NCI-H524 treated with DMSO at 0.1 percent for 48 hours (cell line): ENCODE measurements at places on chromosomes 12 and 14.
A peak's percentile ranks its signal among the peaks of the same experiment; 100 is the strongest.

DNA sequence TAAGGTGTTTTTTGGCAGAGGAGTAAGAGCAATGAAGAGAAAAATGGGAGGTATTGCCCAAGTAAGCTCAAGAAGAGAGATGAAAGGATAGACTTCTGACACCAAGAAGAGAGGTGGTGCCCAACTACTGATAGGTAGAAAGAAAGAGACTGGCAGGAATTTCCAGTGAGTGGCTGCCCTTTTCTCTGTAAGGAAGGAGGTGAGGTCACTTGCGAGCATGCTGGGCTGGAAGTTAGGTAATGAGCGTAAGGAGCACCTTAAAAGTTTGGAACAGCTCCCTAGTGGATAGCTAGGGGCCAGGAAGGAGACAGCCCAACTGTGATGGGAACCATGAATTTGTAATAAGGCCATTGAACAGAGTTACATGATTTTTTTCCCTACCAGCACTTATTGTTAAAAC lies 127.0 kb downstream of the ANO6 start:
- DNase-seq: no peak

DNA sequence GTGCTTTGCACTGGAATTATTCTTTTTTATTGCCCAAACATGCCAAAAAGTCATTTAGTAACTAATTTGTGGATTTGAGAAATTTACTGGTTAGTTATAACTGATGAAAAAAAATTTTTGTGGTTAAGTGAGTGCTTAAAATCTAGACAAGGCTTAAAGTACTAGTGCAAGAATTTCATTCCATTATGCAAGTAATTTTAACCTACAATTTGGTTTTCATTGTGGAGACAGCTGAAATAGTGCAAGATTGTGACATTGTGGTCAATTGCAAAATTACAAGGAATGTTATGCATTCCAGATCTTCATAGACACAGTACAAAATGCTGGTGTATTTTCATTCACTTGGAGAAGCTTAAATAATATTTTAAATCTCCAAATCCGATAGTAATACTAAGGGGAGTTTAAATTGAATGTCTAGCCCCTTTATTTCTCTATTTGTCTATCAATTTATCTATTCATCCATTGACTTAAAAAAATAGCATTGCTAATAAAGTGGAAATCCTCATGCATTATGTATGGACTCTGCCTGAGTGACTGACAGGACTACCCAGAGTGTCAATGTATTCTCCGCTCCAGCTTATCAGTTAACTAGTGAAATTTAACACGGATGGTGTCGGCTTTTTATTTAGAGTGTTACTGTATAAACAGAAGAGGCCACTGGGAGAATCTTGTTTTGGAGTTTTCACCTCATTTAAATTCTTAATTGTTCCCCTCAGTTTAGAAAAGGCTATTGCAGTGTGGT lies 125.9 kb downstream of the ALX1 start:
- DNase-seq: no peak

DNA sequence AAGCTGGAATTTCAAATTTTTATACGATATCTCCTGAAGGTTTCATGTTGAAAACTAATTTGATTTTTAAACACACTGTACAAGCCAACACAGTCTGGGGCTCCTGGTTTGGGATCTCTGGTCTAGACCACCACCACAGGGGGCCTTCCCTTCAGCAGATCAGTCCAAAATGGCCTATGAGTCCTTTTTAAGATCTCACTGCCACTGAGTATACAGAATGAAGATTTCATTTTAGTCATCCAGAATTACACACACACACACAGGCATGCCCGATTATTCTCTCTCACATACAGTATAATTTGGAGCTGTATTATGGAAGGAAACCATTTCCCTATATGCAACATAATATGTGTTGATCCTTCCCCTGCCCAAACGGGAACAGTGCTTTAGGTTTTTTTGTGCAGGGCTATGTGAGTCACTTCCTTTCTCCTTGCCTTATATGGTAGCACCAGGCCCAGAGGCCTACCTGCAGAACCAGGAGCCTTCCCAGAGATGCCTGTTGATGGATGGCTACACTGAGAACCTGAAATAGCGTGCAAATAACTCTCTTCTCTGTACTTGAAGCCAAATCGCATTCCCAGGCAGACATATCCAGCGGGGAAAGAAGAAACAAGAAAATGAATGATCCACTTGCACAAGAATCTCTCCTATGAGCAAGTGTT lies 28.1 kb upstream of the WNK1 start:
- DNase-seq: no peak

DNA sequence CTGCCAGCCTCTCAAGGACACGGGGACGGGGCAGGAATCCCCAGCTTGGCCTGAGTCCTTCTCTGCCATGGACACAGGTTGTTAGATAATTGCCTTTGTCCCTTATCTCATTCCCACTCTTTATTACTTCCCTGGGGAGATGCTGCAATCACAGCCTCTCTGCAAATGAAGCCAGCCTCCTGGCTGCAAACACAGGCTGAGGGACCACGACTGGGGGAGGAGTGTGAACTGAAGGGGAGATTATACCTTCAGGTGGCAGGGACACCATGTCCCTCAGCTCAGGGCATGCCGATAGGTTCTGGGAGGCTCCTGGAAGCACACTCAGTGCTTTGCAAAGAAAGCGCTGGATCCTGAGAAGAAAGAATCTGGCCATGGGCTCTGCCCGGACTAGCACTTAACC lies 16.1 kb upstream of the CHGA start:
- no peak for DNase-seq

DNA sequence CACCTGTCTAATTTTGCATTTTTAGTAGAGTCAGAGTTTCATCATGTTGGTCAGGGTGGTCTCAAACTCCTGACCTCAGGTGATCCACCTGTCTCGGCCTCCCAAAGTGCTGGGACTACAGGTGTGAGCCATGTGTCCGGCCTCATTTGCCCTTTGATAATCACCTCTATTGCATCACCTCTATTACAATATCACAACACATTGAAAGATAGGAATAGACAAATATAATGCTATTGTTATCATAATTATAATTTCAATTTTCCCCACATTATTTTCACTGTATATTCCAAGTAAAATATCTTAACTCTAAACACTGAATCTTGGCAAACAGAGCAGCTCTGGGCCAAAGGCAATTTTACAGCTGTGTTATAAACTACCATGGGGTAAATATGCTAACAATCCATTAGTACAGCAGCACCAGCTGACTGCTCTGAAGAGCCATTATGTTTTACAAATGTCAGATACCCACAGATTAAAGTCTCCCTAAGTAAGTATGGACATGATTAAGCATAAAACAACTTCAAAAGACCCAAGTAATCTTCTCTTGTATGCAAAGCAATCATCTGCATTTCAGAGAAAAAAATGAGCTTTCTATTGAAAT lies 173.2 kb downstream of the MED13L start:
- DNase-seq: no peak

DNA sequence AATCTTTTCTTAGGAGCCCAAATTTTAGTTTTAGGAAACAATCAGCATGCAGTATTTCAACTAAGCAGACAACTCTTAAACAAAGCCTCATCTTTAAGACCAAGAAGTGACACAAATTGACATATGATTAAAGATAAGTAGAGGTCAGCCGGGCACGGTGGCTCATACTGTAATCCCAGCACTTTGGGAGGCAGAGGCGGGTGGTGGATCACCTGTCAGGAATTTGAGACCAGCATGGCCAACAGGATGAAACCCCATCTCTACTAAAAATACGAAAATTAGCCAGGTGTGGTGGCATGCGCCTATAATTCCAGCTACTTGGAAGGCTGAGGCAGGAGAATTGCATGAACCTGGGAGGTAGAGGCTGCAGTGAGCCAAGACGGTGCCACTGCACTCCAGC lies 35.8 kb downstream of the BLTP3B start:
- no peak for DNase-seq

DNA sequence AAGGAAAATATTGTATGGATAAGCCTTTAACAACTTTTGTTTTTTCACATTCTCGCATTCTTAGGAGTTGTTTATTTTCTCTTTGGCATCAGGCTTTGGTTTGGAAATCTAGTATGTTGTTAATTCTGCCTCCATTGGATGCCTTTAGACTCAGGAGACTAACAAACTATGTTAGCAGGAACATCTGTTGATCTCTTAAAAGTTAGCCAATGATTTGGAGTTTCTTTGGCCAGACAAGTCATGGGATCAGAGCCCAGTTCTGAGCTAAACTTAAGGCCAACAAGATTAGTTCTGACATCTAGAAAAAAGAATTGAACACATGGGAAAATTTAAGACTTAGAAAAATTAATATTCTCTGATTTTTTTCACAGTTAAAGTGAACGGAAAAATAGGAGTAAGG lies 35.3 kb upstream of the STRAP start:
- DNase-seq: no peak

DNA sequence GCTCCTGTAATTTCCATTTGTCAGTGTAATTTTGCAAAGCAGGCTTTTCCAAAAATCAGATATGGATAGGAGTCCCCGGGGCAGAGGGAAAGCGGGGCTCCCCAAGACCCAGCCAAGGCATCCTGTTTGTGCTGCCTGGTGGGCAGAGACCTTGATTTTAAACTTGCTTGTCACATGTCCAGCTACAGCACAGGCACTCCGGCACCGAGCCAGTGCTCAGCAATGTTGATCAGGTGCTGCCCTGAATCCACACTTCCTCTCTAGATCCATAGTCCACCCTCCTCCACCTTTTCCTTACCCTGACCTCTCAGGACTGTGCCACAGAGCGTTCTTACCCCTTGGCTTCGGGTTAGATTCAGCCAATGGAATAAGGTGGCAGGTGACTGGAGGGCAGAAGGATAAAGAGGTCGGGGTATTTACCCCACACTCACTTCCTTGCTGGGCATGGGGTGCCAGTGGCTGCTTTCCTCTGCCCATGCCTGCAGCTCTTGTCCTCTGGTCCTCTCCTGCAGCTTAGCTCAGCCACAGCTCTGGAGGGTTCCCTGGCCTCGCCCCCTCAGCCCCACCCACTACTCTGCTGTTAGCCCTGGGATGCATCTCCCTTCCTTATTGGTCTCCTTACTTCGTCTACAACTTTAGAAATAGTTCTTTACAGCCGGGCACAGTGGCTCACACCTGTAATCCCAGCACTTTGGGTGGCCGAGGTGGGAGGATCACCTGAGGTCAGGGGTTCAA lies 80.1 kb downstream of the IRF2BPL start:
- DNase-seq: no peak

DNA sequence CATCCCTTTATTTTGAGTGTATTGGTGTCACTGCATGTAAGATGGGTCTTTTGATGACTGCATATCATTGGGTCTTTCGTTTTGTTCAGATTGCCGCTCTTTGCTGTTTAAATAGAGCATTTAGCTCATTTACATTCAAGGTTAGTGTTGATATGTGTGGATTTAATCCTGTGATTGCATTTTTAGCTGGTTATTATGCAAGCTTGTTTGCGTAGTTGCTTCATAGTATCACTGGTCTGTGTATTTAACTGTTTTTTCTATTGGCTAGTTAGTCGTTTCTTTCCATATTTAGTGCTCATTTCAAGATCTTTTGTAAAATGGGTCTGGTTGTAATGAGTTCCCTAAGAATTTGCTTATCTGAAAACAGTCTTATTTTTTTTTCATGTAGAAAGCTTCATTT lies 1170.6 kb upstream of the SEL1L start:
- no peak for DNase-seq

- DNase-seq: no peak
Observed at GRCh38 chr14:50763382-50764007, 67.5 kb downstream of the NIN start.

DNA sequence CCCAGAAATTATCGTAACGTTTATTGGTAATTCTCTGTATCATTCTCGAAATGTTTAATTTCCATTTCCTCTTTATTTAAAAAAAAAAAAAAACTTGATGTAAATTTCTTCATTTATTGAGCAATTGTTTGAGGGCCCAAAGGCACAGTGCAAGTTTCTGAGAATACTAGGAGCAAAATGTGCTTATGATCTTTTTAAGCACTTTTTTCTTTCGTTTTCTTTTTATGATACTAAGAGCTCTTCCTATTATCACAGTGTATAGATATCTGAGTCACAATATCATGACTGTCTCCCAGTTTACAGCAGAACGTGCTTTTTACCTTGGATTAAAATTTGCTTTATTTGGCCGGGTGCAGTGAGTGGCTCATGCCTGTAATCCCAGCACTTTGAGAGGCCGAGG lies 5.6 kb downstream of the ATP2A2 start:
- no peak for DNase-seq

DNA sequence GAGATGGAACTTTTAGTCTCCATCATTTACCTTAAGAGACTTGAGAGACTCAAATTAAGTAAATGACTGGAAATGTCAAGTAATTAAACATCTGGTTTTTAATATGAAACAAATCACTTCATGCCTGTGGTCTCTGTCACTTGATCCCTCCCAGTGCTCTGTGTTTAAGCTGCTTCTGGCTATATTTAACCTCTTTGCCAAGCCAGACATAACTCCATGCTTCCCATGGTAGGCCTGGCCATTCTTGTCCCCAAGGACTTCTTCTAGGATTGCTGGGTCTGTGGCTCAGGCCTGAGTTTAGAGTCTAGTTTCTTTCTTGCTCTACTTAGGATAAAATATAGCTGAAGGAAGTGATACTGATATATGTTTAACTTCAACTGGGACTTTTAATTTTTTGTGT lies 1013.6 kb downstream of the FLRT2 start:
- DNase-seq: peak; percentile 14

GRCh38 chr12:10130042-10130441 lies at the start of gene CLEC7A:
TSS of gene CLEC7A (minus strand) at chr12:10130199. CDS start at chr12:10130082, 117 bp downstream.
- DNase-seq: no peak

GRCh38 chr12:38163442-38163801 lies 153.2 kb upstream of the ALG10B start:
- DNase-seq: no peak

DNA sequence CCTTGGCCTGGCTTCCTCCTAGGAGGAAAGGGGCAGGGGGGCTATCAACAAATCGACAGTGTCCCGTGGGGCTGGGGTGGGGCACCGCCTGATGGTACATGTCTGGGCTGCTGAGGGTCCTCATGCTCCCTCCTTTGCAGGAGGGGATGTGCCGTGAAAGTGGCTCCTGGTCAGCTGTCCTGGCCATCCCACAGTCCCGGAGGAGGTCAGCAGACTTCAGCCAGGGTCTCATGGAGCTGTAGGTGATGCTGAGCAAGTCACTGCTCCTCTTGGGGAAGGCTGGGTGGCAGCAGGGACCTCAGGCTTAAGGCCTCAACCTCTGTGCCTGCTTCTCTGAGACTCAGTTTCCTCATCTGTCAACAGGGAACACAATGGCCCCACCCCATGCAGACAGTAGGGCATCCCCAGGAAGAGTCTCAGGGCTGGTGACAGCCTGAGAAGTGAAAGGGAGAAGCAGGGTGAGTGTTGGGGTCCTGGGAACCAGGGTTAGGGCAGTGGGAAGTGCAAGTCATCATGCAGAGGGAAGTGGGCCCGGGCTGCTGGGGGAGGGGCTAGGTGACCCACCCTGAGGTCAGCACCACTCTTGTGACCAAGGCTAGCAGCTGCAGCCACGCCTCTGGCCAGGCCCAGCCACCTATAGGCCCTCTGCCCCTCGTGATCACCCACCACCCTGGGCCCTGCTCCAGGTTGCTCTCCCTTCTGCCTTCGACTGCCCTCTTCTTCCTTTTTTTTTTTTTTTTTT lies 4.4 kb upstream of the TNFAIP2 start:
- DNase-seq: no peak

GRCh38 chr12:14903386-14904098 lies 17.9 kb upstream of the MGP start:
- no peak for DNase-seq
